ENCODE measurements at places on chromosomes 16 and 17.

DNA sequence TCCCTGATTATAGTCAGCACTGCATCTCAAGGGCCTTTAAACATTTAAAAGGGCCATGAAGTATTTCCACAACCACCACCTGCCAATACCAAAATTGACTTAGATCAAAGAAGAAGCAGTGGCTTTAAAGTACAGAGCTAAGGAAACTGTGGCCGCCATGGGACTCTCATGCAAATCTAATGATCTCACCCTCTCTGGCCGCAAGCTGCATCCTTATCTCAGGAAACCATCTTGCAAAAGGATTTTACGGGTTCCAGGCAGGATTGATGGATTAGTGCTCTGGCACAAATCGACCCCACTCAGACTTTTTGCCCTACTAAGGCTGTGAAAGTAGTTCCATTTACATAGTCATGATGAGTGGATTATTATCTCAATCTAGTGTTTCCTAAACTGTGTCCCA lies 22.6 kb downstream of the CDRT4 start:
- no peak overlapping the region for H3K4me3 ChIP-seq
- H3K27ac ChIP-seq: no peak overlapping the region
- no peaks in the 10 kb centered on the region for H3K27me3 ChIP-seq
- DNase-seq: no peak
- H3K4me1 ChIP-seq: peaks cover 4% of the 10 kb centered on the region
- H3K36me3 ChIP-seq: peaks cover 3% of the 10 kb centered on the region

- H3K27me3 ChIP-seq: peaks cover 12% of the 10 kb centered on the region
- H3K36me3 ChIP-seq: no peaks in the 10 kb centered on the region
- no peak for DNase-seq
- no peak overlapping the region for H3K27ac ChIP-seq
- H3K4me1 ChIP-seq: no peaks in the 10 kb centered on the region
- no peak overlapping the region for H3K4me3 ChIP-seq
Measured at GRCh38 chr16:90046122-90046970, 27.1 kb upstream of the DBNDD1 start.

- no peak for DNase-seq
- no peak overlapping the region for H3K27ac ChIP-seq
- H3K4me3 ChIP-seq: no peak overlapping the region
- H3K36me3 ChIP-seq: no peaks in the 10 kb centered on the region
Measured at GRCh38 chr16:21560462-21560861, 38.9 kb upstream of the METTL9 start.

DNA sequence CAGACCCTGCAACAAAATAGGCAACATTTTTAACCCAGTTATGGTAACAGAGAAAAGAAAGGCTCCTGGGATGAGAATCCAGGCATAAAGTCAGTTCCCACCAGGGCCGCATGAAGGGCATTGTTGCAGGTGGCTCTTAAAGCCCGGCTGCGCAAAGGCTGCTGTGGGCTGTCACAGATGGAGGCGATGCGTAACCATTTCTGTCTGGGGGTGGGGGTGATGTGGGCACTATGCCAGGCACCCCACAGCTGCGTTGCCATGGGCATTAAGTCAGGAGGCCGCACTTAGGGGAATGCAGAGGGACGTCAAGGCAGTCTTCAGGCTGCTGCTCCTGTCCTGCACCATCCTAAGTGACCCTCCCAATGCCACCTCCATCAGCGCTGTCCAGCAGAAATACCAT lies 228.4 kb downstream of the CPPED1 start:
- H3K4me1 ChIP-seq: peaks cover 7% of the 10 kb centered on the region
- H3K27ac ChIP-seq: peak overlapping the region; percentile 10
- DNase-seq: no peak

- no peaks in the 10 kb centered on the region for H3K27me3 ChIP-seq
- H3K27ac ChIP-seq: no peak overlapping the region
- no peak for DNase-seq
- no peak overlapping the region for H3K4me3 ChIP-seq
Measured at GRCh38 chr17:65684631-65685030, 123.2 kb upstream of the AXIN2 start.

DNA sequence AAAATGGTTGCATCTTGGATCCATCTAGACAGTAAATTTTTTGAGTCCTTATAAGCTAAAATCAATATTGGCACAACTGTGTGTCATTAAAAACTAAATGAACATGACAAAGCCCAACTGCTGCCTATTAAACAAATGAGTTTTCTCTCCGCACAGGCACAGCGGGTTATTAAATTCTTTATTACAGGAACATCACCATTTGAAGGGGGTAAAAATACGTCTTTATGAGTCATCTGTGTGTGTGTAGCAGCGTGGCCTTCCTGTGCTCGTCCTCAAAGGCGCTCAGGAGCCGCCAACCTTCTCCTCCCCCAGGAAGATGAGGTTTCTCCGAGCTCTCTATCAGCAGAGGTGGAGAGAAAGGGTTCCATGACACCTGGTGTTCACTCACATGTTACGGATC lies 62.6 kb upstream of the SDK2 start:
- peaks cover 8% of the 10 kb centered on the region for H3K27me3 ChIP-seq
- H3K36me3 ChIP-seq: no peaks in the 10 kb centered on the region
- DNase-seq: no peak

GRCh38 chr17:41689497-41690299 lies 1.0 kb downstream of the EIF1 start:
- no peaks in the 10 kb centered on the region for H3K27me3 ChIP-seq
- peaks cover 48% of the 10 kb centered on the region for H3K36me3 ChIP-seq
- H3K4me3 ChIP-seq: peak overlapping the region; percentile 95
- peak overlapping the region; percentile 98 for H3K27ac ChIP-seq
- peak; percentile 47 for DNase-seq

GRCh38 chr17:45690625-45691275 lies 93.4 kb upstream of the CRHR1 start:
- H3K27ac ChIP-seq: no peak overlapping the region
- peaks cover 26% of the 10 kb centered on the region for H3K27me3 ChIP-seq
- no peak overlapping the region for H3K4me3 ChIP-seq
- no peak for DNase-seq

- H3K36me3 ChIP-seq: peaks cover 11% of the 10 kb centered on the region
- peaks cover 11% of the 10 kb centered on the region for H3K4me1 ChIP-seq
- H3K27ac ChIP-seq: no peak overlapping the region
- DNase-seq: no peak
- peaks cover 3% of the 10 kb centered on the region for H3K27me3 ChIP-seq
- H3K4me3 ChIP-seq: no peak overlapping the region
Measured at GRCh38 chr17:42475121-42475520, 16.4 kb downstream of the ATP6V0A1 start.

- no peak overlapping the region for H3K4me3 ChIP-seq
- DNase-seq: no peak
- H3K4me1 ChIP-seq: peaks cover 7% of the 10 kb centered on the region
- H3K27ac ChIP-seq: no peak overlapping the region
- H3K36me3 ChIP-seq: no peaks in the 10 kb centered on the region
Measured at GRCh38 chr17:64254755-64255154, 8.3 kb downstream of the TEX2 start.

- no peaks in the 10 kb centered on the region for H3K36me3 ChIP-seq
- no peak for DNase-seq
- H3K27me3 ChIP-seq: no peaks in the 10 kb centered on the region
- peaks cover 9% of the 10 kb centered on the region for H3K4me1 ChIP-seq
- H3K27ac ChIP-seq: no peak overlapping the region
Measured at GRCh38 chr16:77589071-77589765, 133.1 kb upstream of the NUDT7 start.

DNA sequence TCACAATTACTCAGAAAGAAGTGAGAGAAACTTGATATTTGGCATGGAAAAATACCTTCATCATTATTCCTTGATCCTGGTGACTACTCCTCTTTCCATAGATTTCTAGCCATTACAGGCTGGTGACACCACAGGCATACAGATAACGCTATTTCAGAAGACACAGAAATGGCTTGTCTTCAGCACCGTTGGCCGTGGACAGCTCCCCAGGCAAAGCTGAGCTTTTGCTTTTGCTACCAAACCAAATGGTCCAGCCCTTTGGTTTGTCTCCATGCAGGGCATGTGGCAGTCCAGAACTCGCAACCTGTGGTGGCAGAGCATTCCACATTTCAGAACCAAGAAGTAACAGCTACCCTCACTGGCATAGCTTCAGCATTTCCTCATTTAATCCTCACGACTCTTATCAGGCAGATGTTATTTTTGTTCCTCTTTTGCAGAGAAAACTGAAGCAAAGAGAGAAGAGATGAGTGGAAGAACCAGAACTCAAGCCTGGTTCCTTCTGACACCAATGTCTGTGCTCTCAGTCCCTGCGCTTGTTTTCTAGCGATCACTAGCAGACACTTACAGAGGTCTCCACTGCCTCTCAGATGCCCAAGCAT lies 55.5 kb downstream of the HS3ST4 start:
- no peaks in the 10 kb centered on the region for H3K27me3 ChIP-seq
- DNase-seq: no peak
- H3K4me3 ChIP-seq: no peak overlapping the region
- H3K36me3 ChIP-seq: no peaks in the 10 kb centered on the region
- no peaks in the 10 kb centered on the region for H3K4me1 ChIP-seq

- peaks cover 8% of the 10 kb centered on the region for H3K4me1 ChIP-seq
- no peaks in the 10 kb centered on the region for H3K27me3 ChIP-seq
- no peak for DNase-seq
Measured at GRCh38 chr16:24845726-24846547, at the start of gene SLC5A11. SLC5A11 (plus strand) TSS chr16:24845963; CDS start chr16:24858644, 12,681 bp downstream.

GRCh38 chr17:81348097-81349055 lies 46.9 kb upstream of the BAHCC1 start:
- no peak overlapping the region for H3K27ac ChIP-seq
- peaks cover 14% of the 10 kb centered on the region for H3K4me1 ChIP-seq
- peaks cover 4% of the 10 kb centered on the region for H3K36me3 ChIP-seq
- no peak overlapping the region for H3K4me3 ChIP-seq

GRCh38 chr17:80345321-80345720 lies 69.6 kb upstream of the ENDOV start:
- peaks cover 5% of the 10 kb centered on the region for H3K4me1 ChIP-seq
- no peak for DNase-seq
- no peak overlapping the region for H3K27ac ChIP-seq
- H3K36me3 ChIP-seq: peaks cover 71% of the 10 kb centered on the region
- H3K4me3 ChIP-seq: no peak overlapping the region

- no peak overlapping the region for H3K4me3 ChIP-seq
- no peak for DNase-seq
- H3K36me3 ChIP-seq: peaks cover 3% of the 10 kb centered on the region
- no peak overlapping the region for H3K27ac ChIP-seq
- peaks cover 3% of the 10 kb centered on the region for H3K27me3 ChIP-seq
Measured at GRCh38 chr17:49327835-49328784, 33.9 kb downstream of the ZNF652 start.

DNA sequence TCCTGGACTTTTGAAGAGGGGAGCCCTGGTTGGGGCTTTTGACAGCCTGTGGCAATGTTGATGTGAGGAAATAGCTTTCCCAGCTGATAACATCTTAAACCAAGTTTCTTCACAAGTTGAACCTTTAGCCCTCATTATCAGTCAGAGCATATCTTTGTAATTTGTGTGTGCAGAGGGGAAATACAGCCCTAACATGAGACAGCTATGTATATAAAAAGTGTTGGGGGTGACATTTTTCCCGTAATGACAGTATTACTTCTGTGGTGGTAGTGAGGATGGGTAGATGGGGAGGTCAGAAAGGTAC lies 221.1 kb downstream of the FTO start:
- no peaks in the 10 kb centered on the region for H3K27me3 ChIP-seq
- H3K27ac ChIP-seq: peak overlapping the region; percentile 42
- DNase-seq: no peak
- peak overlapping the region; percentile 16 for H3K4me3 ChIP-seq
- H3K36me3 ChIP-seq: no peaks in the 10 kb centered on the region

GRCh38 chr17:9645851-9646545 lies 681 bp downstream of the USP43 start:
- peak overlapping the region; percentile 67 for H3K4me3 ChIP-seq
- peaks cover 44% of the 10 kb centered on the region for H3K27me3 ChIP-seq
- peak; percentile 21 for DNase-seq
- no peaks in the 10 kb centered on the region for H3K36me3 ChIP-seq
- H3K4me1 ChIP-seq: peaks cover 9% of the 10 kb centered on the region

GRCh38 chr17:69743091-69743490 lies 328.6 kb downstream of the MAP2K6 start:
- H3K36me3 ChIP-seq: peaks cover 32% of the 10 kb centered on the region
- H3K27ac ChIP-seq: no peak overlapping the region
- DNase-seq: no peak
- peaks cover 14% of the 10 kb centered on the region for H3K4me1 ChIP-seq
- H3K4me3 ChIP-seq: no peak overlapping the region

GRCh38 chr16:89224665-89225064 lies 7.2 kb downstream of the ZNF778 start:
- H3K4me1 ChIP-seq: no peaks in the 10 kb centered on the region
- no peak overlapping the region for H3K4me3 ChIP-seq
- peaks cover 58% of the 10 kb centered on the region for H3K36me3 ChIP-seq
- H3K27ac ChIP-seq: no peak overlapping the region
- no peaks in the 10 kb centered on the region for H3K27me3 ChIP-seq
- no peak for DNase-seq

DNA sequence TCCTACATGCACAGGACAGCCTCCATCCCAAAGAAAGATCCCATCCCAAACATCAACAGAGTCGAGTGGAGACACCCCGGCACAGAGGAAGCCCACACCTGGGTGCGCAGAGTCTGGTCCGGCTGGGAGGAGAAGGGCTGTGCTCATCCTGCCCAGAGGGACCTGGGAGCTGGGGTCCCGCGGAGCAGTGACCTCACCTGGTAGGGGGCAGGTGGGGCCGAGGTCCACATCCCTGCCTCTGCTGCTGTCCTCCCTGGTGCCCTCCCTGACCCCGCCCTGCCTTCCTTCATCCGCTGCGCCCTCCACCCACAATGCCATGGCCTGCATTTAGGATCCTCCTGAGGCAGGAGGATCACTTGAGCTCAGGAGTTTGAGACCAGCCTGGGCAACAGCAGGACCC lies 2.9 kb downstream of the C16orf90 start:
- no peak overlapping the region for H3K4me3 ChIP-seq
- H3K27ac ChIP-seq: no peak overlapping the region
- no peaks in the 10 kb centered on the region for H3K27me3 ChIP-seq
- no peaks in the 10 kb centered on the region for H3K4me1 ChIP-seq

- H3K27ac ChIP-seq: no peak overlapping the region
- H3K27me3 ChIP-seq: no peaks in the 10 kb centered on the region
- H3K36me3 ChIP-seq: no peaks in the 10 kb centered on the region
- no peak overlapping the region for H3K4me3 ChIP-seq
Measured at GRCh38 chr17:61175298-61176142, 224.1 kb upstream of the TBX2 start.

DNA sequence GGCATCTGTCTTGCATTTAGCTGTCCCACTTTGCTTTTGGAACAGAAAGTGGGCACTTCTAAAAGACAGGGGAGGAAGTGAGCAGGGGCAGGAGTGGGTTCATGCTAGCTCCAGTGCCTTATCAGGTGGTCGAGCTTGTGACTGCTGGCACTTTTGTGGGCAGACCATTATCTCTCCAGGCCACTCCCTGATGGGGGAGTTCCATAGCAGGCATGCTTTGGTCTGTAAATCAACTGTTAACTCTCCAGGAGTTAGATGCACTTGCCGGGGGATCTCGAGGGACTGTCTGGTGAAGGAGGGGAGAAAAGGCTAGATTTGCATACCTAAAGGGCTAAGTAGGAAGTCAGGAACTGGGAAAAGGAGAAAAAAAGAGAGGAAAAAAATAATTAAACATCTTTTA lies 9.3 kb upstream of the CARD14 start:
- DNase-seq: no peak
- no peak overlapping the region for H3K27ac ChIP-seq
- peaks cover 10% of the 10 kb centered on the region for H3K27me3 ChIP-seq
- no peak overlapping the region for H3K4me3 ChIP-seq
- H3K4me1 ChIP-seq: no peaks in the 10 kb centered on the region
- peaks cover 2% of the 10 kb centered on the region for H3K36me3 ChIP-seq

- H3K27me3 ChIP-seq: peaks cover 8% of the 10 kb centered on the region
- DNase-seq: no peak
- peaks cover under 1% of the 10 kb centered on the region for H3K36me3 ChIP-seq
- H3K4me3 ChIP-seq: peak overlapping the region; percentile 96
- peak overlapping the region; percentile 64 for H3K27ac ChIP-seq
Measured at GRCh38 chr16:71885261-71885650, 1.3 kb upstream of the ZNF821 start.

Measured in T-helper 2 cell treated with Interferon-gamma antibody and Interleukin-4, amounts not matched to agents 5 μg/mL and 100 μg/mL, for 36 hours (primary cell).